ENCODE measurements at places on chromosomes 5 and 9.
A peak's percentile ranks its signal among the peaks of the same experiment; 100 is the strongest.

DNA sequence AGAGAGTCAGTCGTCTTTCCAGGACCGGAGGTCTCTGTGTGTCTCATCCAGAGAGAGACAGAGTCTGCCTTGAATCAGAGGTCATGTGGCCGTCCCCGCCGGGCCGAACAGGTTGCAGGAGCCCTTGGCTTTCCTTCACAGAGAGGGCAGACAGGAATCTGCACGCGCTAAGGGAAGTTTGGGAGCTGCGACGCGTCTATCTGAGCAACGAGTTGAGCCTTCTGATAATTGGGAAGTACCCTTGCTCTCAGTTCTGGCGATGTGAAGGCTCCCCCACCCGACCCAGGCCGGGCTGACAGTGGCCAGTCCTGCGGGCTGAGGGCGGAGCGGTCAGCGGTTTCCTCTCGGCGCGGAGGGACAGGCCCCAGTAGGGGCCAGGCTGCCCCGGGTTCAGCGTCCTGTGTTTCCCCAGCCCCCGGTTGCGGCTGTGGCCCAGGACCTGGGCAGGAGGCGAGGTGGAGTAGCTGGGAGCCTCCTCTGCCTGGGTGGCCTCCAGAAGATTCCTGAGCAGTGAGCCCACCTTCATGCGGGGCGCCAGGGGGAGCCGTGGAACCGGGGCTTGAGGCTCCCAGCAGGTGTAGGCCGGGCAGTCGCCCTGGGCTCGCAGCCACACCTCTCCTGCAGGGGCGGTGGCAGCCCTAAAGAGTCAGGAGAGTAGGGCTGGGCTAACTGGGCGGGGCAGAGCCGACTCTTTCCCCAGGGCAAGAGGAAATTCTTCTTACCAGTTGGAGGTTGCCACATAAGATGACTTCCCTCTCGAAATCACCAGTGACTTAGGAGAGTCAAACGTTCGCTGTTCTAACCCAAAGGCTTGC, 13.9 kb downstream of the NR2F1 start:
- no peak overlapping the region for H3K4me3 ChIP-seq
- peaks cover 29% of the 10 kb centered on the region for H3K4me1 ChIP-seq
- H3K36me3 ChIP-seq, result no peaks in the 10 kb centered on the region
- H3K27ac ChIP-seq, result no peak overlapping the region
- no peak for DNase-seq
- peaks cover 89% of the 10 kb centered on the region for H3K27me3 ChIP-seq

- no peak overlapping the region for H3K27ac ChIP-seq
- no peak overlapping the region for H3K4me3 ChIP-seq
- H3K36me3 ChIP-seq, result no peaks in the 10 kb centered on the region
- no peaks in the 10 kb centered on the region for H3K4me1 ChIP-seq
- DNase-seq, result no peak
These were observed 232.5 kb downstream of the GADD45G start for GRCh38 chr9:89837162-89837933.

DNA sequence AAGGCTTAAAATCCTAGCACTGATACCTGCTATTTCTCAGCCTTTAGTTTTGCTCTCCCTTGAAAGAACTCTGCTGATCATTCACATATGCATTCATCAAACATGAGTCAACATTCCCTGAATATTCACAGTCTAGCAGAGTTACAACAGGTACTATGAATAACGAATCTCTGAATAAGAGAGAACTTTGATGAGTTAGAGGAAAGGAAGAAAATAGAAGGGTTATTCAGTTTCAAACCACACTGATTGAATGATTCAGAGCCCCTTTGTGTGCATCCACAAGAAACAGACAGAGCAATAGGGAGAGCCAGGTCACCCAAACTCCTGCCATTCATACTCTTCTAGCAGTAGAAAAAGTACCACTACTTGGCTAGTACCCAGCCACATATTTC, 36.0 kb downstream of the FOXD1 start:
- H3K27ac ChIP-seq, result no peak overlapping the region
- H3K4me1 ChIP-seq, result no peaks in the 10 kb centered on the region
- H3K4me3 ChIP-seq, result no peak overlapping the region
- H3K36me3 ChIP-seq, result no peaks in the 10 kb centered on the region

DNA sequence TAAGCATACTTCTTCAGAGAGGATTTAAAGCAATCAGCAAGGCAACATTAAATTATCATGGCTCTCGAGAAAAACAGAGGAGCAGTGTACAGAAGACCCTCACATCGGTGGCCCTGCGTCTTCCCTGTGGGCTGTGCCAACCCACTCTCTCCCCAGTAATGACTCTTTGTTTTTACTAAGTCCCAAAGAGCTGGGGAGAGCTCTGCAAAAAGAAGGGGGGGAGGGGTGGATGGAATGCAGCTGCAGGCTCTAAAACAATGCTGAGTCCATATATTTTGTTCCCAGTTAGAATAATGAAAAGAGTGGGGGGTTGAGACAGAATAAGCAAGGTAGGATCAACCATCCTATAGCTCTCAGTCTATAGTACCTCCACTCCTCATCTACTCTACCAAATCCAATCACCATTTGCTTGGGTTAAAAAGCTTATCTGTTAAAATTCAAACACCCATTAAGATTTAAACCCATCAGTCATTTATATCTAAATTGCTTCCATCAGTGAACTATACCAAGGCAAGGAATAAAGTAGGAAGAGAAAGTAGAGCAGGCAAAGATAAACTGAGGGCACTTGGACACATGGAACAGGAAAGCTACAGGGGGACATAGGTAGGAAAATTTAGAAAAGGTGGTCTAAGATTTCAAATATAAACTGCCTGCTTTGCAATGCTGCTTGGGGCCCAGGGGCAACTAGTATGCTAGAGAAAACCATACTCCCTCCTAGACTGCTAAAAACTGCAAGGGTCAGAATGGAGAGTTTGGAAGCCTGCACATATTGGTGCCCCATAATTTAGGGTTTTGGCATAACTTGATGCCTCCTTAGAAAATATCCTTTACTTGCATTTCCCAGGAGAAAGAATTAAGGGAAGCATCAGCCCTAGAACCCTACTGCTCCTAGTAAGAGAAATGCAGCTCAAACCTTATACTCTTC, 20.6 kb downstream of the ELL2 start:
- H3K27ac ChIP-seq, result no peak overlapping the region
- H3K4me3 ChIP-seq, result no peak overlapping the region
- DNase-seq, result no peak

GRCh38 chr5:157541447-157542118, 34.0 kb downstream of the ADAM19 start:
- H3K27me3 ChIP-seq, result no peaks in the 10 kb centered on the region
- DNase-seq, result no peak
- peak overlapping the region; percentile 42 for H3K4me3 ChIP-seq
- peak overlapping the region; percentile 83 for H3K27ac ChIP-seq
- H3K36me3 ChIP-seq, result peaks cover 9% of the 10 kb centered on the region

DNA sequence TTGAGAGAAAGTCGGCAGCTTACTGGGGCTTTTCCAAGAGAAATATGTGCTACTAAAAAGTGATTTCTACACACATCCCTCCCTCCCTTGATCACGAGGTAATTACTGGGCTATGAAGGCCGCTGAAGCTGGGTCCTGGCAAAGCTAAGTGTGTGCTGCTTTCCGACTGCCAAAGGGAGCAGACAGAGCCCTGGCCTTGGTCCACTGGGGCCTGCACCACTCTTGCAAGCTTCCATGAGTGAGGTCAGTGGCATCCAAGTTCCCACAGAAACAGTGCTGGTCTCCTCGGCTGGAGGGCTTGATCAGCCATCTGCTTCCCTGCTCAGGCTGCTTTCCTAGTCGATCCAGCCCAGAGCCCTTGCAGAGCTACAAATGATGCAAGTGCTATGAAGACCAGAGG, 154.8 kb upstream of the LHFPL2 start:
- H3K27ac ChIP-seq, result no peak overlapping the region
- no peaks in the 10 kb centered on the region for H3K4me1 ChIP-seq
- no peak overlapping the region for H3K4me3 ChIP-seq
- no peaks in the 10 kb centered on the region for H3K36me3 ChIP-seq
- no peak for DNase-seq
- H3K27me3 ChIP-seq, result no peaks in the 10 kb centered on the region

DNA sequence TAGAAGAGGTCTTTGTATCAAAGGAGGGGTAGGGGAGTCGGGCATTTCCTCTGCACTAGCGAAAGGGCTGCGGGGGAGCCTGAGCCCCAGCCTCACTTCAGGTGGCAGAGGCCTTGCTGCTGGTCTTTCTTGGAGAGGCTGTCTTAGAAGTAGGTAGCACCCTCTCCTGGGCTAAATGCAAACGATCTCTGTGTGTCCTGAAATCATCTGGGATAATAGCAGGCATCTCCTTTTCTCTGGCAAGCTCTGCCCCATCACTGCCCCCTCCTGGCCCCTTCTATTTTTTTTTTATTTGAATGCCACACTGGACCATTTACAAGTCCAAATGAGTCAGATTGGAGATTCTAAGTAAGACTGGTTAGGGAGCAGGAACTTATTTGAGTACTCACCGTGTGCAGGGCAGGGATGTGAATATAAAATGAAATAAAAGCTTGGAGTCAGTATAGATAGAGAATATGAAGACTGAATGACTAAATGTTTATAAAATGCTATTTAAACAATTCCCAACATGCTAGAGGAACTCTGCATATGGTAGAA, 137.1 kb downstream of the FGF1 start:
- no peak for DNase-seq
- no peak overlapping the region for H3K27ac ChIP-seq
- H3K4me1 ChIP-seq, result peaks cover 11% of the 10 kb centered on the region
- H3K4me3 ChIP-seq, result no peak overlapping the region
- H3K27me3 ChIP-seq, result peaks cover 21% of the 10 kb centered on the region
- H3K36me3 ChIP-seq, result no peaks in the 10 kb centered on the region

DNA sequence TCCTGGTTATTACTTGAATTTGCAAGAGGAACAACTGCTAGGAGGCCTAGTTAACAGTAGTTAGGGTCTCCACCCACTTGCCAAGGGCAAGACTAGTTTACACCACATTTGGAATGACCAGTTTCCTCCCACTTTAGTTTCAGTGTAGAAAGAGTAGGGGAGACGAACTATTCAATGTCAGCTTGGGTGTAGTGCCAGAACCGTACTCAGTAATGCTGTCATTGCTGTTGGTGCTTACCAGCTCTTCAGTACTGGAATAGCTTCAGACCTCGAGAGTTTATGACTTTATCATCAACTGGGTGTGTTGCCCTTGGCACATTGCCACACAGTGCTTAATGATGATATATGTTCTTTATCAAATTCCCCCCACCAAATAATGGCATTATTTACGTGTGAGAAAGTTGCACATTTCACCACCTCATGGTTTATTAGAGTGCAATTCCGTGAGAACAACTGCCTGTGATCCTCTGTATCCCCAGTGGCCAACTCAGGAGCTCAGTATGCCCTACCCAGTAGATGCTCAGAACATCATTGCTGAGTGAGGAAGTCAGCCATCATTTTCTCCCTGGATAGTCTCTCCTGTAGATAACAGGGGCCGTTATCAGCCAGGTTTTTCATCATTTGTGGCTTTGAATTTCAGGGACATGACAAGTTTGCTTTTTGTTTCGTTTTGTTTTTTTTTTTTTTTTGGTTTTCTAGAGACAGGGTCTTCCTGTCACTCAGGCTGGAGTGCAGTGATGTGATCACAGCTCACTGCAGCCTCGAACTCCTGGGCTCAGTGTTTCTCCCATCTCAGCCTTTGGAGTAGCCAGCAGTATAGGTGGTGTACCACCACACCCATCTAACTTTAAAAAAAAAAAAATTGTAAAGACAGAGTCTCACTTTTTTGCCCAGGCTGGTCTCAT, 67.3 kb downstream of the DOCK8 start:
- peaks cover 62% of the 10 kb centered on the region for H3K4me1 ChIP-seq
- DNase-seq, result no peak
- H3K27ac ChIP-seq, result peak overlapping the region; percentile 49
- peak overlapping the region; percentile 17 for H3K4me3 ChIP-seq
- no peaks in the 10 kb centered on the region for H3K27me3 ChIP-seq

GRCh38 chr9:36845844-36846243, 188.2 kb downstream of the PAX5 start:
- no peak overlapping the region for H3K4me3 ChIP-seq
- no peaks in the 10 kb centered on the region for H3K4me1 ChIP-seq
- H3K36me3 ChIP-seq, result no peaks in the 10 kb centered on the region
- H3K27ac ChIP-seq, result no peak overlapping the region

GRCh38 chr5:37665889-37666288, 174.0 kb downstream of the GDNF start:
- no peak overlapping the region for H3K4me3 ChIP-seq

GRCh38 chr5:153551537-153552079, 61.1 kb downstream of the GRIA1 start:
- H3K36me3 ChIP-seq, result no peaks in the 10 kb centered on the region
- H3K4me1 ChIP-seq, result no peaks in the 10 kb centered on the region
- H3K4me3 ChIP-seq, result no peak overlapping the region
- no peak for DNase-seq
- H3K27ac ChIP-seq, result no peak overlapping the region

- H3K4me1 ChIP-seq, result no peaks in the 10 kb centered on the region
- no peaks in the 10 kb centered on the region for H3K36me3 ChIP-seq
- peaks cover 5% of the 10 kb centered on the region for H3K27me3 ChIP-seq
- no peak overlapping the region for H3K4me3 ChIP-seq
These were observed 56.8 kb downstream of the TRIO start for GRCh38 chr5:14199902-14200301.

DNA sequence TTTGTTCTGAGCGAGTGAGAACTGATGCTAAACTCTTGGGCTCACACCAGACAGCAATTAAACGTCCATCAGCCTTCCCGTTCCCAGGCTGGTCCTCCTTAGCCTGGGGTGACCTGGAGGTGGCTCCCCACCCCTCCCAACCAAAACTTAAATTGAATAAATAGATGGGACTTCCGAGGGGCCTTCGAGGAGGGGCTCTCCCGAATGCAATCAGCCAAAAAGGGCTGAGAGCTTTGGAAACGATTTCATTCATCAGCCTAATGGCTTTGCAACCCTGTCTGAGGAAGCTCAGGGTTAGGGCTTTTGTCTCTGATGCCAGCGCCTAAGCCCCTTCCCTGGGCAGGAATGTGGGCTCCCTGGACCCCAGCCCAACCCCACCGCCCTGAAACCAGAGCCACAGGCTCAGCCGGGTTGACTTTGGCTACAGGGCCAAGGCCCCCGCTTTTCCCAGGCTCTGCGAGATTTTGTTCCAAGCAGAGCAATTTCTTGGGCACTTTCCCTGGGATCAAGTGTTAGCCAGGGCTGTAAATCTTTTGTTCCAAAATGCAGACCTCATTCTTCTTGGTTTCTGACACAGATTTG, 29.2 kb downstream of the LHX3 start:
- H3K4me1 ChIP-seq, result no peaks in the 10 kb centered on the region
- H3K27ac ChIP-seq, result no peak overlapping the region
- H3K36me3 ChIP-seq, result no peaks in the 10 kb centered on the region
- H3K4me3 ChIP-seq, result no peak overlapping the region
- H3K27me3 ChIP-seq, result no peaks in the 10 kb centered on the region
